ENCODE measurements at places on chromosomes 6 and 20.

DNA sequence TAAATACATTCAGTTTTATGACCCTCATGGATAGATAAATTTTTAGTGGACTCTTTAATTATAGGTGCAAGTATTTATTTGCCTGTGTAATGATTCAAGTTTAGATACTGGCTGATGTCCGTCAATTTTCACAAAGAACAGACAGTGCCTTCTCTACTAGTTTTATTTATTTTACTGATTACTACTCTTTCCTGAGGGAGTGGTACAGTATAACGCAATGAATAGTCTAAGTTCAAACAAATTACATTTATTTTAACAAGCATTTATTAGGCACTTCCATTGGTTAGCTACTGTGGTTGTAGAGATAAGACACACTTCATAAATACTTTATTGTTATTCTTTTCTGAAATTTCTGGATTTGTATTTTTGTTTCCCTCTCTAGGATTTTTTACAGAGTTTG is 74.3 kb downstream of the ADGRG6 start:
- no peak for DNase-seq

GRCh38 chr6:42790549-42791181 is 8.8 kb downstream of the BICRAL start:
- DNase-seq, result no peak

GRCh38 chr20:17995967-17996819 is 27.4 kb downstream of the MGME1 start:
- no peak for DNase-seq

- DNase-seq, result no peak
These were observed 94.2 kb upstream of the MYL9 start for GRCh38 chr20:36447101-36447500.

- no peak for DNase-seq
These were observed 5.4 kb downstream of the NPBWR2 start for GRCh38 chr20:64101731-64102621.

DNA sequence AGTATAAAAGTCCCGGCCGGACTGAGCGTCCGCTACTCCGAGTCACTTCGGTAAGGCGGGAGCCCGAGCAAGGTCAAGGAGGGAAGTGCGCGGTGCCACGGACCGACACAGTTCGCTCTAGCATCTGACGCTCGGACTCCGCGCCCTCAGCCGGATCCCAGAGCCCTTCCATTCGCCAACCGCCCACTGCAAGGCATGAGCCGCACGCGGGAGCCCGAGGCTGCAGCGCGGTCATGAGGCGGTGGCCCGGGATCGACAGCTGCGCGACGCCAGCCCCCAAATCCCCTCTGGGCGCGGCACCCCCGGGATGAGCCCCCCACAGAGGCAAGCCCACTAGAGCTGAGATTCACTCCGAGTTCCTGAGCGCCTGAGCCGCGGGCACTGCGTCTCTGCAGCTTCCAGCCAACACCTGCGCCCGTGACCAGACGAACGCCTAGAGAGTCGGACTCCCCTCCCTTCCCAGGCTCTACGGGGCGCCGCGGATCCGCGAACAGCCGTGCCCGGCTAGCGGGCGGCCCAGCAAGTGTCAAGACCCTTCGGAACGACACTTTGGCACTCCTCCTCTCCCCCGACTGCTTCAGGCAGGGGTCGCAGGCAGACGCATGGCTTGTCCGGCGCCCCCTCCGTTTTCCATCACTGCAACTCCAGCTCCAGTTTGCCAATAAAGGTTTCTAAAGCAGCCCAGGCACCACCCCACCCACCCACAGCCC is 725 bp upstream of the ISM1 start:
- no peak for DNase-seq

GRCh38 chr6:47235964-47236760 is 73.5 kb downstream of the TNFRSF21 start:
- no peak for DNase-seq

DNA sequence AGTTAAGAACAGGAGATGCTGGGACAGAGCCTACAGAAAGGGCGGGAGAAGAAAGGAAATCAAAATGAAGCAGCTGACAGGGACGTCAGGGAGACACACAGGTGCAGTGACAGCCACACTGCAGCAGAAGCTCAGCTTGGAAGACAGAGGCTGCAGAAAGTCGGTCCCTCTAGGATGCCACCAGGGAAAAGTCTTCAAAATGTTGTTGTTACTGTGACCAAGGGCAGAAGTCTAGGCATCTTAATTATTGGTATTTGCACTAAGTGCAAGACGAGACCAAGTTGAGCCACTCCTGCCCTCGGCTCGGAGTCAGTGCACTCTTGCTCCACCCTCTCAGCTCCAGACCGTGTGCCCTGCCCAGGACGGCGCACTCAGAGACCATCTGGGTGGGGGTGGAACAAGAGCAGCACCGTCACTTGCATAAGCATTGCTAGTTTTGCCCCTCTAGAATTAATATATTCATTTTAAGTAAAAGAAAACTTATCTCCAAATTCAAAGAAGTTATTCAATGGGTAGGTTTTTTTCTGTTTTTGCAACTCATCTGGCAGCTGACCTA is 2.6 kb downstream of the PRR18 start:
- DNase-seq, result no peak

- no peak for DNase-seq
These were observed 1937.7 kb upstream of the DEFB115 start for GRCh38 chr20:29319725-29320124.

- no peak for DNase-seq
These were observed 186.3 kb downstream of the PTPRT start for GRCh38 chr20:43003318-43003944.

- no peak for DNase-seq
These were observed 42.6 kb downstream of the DLL1 start for GRCh38 chr6:170248111-170248805.

DNA sequence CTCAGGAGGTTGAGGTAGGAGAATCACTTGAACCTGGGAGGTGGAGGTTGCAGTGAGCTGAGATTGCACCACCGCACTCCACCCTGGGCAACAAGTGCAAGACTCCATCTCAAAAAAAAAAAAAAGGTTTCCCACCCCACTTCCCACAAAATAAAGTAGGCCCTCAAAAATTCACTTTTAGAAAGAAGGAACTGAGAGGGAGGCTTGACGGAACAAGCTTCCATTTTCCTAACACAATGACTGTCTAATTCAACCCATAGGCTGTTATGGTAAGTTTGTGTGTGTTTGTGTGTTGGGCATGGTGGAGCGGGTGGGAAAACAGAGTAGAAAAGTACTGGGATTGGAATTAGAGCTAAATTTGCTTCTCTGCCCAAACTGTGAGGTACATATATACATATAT is 98.4 kb upstream of the MAN1A1 start:
- no peak for DNase-seq

DNA sequence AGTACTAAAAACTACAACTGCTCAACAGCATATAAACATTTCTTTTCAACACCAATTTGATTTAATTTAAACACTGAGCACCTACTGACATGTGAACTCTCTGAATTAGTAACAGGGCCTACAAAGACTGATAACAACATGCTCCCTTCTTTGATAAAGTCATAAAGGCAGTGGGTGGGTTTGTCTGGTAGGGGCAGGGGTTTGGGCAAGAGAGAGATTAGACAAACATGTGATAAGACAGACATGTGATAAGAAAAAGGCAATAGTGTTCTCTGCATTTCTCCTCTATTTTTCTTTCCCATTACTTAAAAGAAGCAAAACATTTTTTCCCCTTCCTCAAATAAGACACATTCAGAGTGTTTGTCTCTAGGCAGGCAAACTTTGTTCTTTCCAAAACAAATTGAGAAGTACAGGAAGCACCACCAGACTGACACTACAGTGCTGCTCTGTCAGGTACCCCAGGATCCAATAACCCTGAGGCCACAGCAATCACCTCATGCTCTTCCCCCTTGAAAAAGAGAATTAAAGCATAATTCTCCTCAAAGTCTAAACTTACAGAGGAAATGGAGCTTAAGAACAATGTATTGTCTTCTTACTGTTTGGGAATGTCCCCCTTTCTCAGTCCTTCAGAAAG is 11.9 kb downstream of the C6orf52 start:
- no peak for DNase-seq

All from stimulated activated CD8-positive, alpha-beta memory T cell treated with anti-CD3 and anti-CD28 coated beads, Interleukin-4, amount 100 ng/mL, for 1 hour (primary cell).